Breast epithelium (tissue), 4 donors: ENCODE measurements at places on chromosomes 2 and 18. TPM values are rescaled to one million over a fixed set of nuclear protein-coding genes. Genes with fewer than 3 reads are reported as not detected.

DNA sequence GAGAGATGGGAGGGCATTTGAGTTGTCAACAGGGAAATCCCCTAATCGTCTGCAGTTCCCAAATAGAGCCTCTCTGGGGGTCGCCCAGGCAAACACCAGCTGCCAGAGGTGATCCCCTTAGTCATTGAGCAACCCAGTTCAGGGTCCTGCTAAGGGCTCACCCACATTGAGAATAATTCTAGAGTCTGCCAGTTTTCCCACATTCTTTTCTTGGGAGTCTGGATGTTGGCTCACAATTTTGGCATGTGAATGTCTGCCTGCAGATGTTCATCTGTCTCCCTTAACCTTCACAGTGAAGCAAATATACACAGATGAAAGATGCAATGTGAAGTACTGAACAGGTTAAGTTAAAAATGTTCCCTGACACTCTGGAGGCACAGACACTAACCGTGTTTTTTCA is 11.4 kb upstream of the SMIM21 start:
- H3K27me3 ChIP-seq, result no peaks in the 10 kb centered on the region
- no peak overlapping the region for H3K4me3 ChIP-seq
- no peaks in the 10 kb centered on the region for H3K4me1 ChIP-seq
- H3K27ac ChIP-seq, result no peak overlapping the region
- no peak for DNase-seq

- H3K27ac ChIP-seq, result no peak overlapping the region
- H3K4me3 ChIP-seq, result no peak overlapping the region
- no peaks in the 10 kb centered on the region for H3K27me3 ChIP-seq
- no peaks in the 10 kb centered on the region for H3K36me3 ChIP-seq
- DNase-seq, result no peak
- H3K4me1 ChIP-seq, result no peaks in the 10 kb centered on the region
Measured at GRCh38 chr2:231684314-231685223, 23.8 kb upstream of the PTMA start.

GRCh38 chr2:172698041-172698863 is 37.4 kb upstream of the RAPGEF4 start:
- no peak for DNase-seq
- H3K27ac ChIP-seq, result no peak overlapping the region
- no peak overlapping the region for H3K4me3 ChIP-seq
- H3K27me3 ChIP-seq, result no peaks in the 10 kb centered on the region
- H3K4me1 ChIP-seq, result no peaks in the 10 kb centered on the region
- H3K36me3 ChIP-seq, result no peaks in the 10 kb centered on the region

- peak overlapping the region; percentile 94 for H3K27ac ChIP-seq
- H3K27me3 ChIP-seq, result no peaks in the 10 kb centered on the region
- peak overlapping the region; percentile 29 for H3K4me3 ChIP-seq
Measured at GRCh38 chr2:20212871-20213503, 11.9 kb downstream of the SDC1 start.

GRCh38 chr2:237221443-237221842 is 135.8 kb downstream of the COPS8 start:
- no peak for DNase-seq
- H3K36me3 ChIP-seq, result no peaks in the 10 kb centered on the region
- H3K4me3 ChIP-seq, result no peak overlapping the region
- H3K4me1 ChIP-seq, result peaks cover 15% of the 10 kb centered on the region
- no peaks in the 10 kb centered on the region for H3K27me3 ChIP-seq

- no peaks in the 10 kb centered on the region for H3K4me1 ChIP-seq
- no peak for DNase-seq
- H3K36me3 ChIP-seq, result no peaks in the 10 kb centered on the region
- H3K27ac ChIP-seq, result no peak overlapping the region
- no peak overlapping the region for H3K4me3 ChIP-seq
Measured at GRCh38 chr18:11268741-11269233, 119.4 kb upstream of the PIEZO2 start.

- H3K27ac ChIP-seq, result no peak overlapping the region
- H3K4me1 ChIP-seq, result no peaks in the 10 kb centered on the region
- DNase-seq, result no peak
- no peaks in the 10 kb centered on the region for H3K27me3 ChIP-seq
- H3K36me3 ChIP-seq, result no peaks in the 10 kb centered on the region
- H3K4me3 ChIP-seq, result no peak overlapping the region
Measured at GRCh38 chr2:144490857-144491256, 29.1 kb downstream of the ZEB2 start.

- H3K36me3 ChIP-seq, result no peaks in the 10 kb centered on the region
- peak; percentile 81 for DNase-seq
- peak overlapping the region; percentile 87 for H3K27ac ChIP-seq
- H3K27me3 ChIP-seq, result no peaks in the 10 kb centered on the region
- H3K4me3 ChIP-seq, result peak overlapping the region; percentile 61
Measured at GRCh38 chr2:231482806-231483391, 18.6 kb upstream of the NCL start.

DNAJC5G gene
- total RNA-seq, result not detected

DNA sequence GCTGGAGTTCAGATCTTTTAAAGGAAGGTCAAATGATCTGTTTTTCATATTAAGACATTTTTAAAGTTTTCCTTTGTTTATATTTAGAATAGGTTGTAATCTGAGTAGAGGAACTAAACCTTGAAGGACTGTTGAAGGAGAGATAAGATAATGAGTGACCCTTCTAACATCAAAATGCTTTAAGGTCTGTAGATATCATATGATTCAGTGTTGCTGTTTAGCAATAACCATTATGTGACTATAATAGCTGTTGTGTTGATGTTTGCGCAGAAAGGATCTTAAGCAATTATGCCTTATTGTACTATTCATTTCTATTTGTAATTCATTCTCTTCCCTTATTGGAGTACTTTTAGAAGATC is 60.0 kb downstream of the SLC16A14 start:
- no peak overlapping the region for H3K4me3 ChIP-seq
- H3K27ac ChIP-seq, result no peak overlapping the region
- H3K27me3 ChIP-seq, result no peaks in the 10 kb centered on the region
- DNase-seq, result no peak
- no peaks in the 10 kb centered on the region for H3K36me3 ChIP-seq

CCDC102B gene
- total RNA-seq, result 9.1 TPM

GRCh38 chr2:47422016-47422415 is 19.1 kb downstream of the MSH2 start:
- H3K27ac ChIP-seq, result no peak overlapping the region
- DNase-seq, result no peak
- H3K4me3 ChIP-seq, result no peak overlapping the region
- no peaks in the 10 kb centered on the region for H3K36me3 ChIP-seq

GRCh38 chr18:62842898-62843297 is 127.6 kb downstream of the PHLPP1 start:
- DNase-seq, result no peak
- H3K27me3 ChIP-seq, result no peaks in the 10 kb centered on the region
- no peak overlapping the region for H3K4me3 ChIP-seq
- H3K27ac ChIP-seq, result no peak overlapping the region

GRCh38 chr2:125033871-125034270 is 1008.8 kb downstream of the CNTNAP5 start:
- H3K4me1 ChIP-seq, result no peaks in the 10 kb centered on the region
- DNase-seq, result no peak
- H3K27me3 ChIP-seq, result no peaks in the 10 kb centered on the region
- H3K27ac ChIP-seq, result no peak overlapping the region
- H3K36me3 ChIP-seq, result no peaks in the 10 kb centered on the region

- H3K4me3 ChIP-seq, result no peak overlapping the region
- no peaks in the 10 kb centered on the region for H3K4me1 ChIP-seq
- no peaks in the 10 kb centered on the region for H3K36me3 ChIP-seq
- peak; percentile 5 for DNase-seq
- no peaks in the 10 kb centered on the region for H3K27me3 ChIP-seq
- no peak overlapping the region for H3K27ac ChIP-seq
Measured at GRCh38 chr2:8424997-8425900, 256.6 kb upstream of the ID2 start.

UGT1A4 gene
- total RNA-seq, result not detected

DNA sequence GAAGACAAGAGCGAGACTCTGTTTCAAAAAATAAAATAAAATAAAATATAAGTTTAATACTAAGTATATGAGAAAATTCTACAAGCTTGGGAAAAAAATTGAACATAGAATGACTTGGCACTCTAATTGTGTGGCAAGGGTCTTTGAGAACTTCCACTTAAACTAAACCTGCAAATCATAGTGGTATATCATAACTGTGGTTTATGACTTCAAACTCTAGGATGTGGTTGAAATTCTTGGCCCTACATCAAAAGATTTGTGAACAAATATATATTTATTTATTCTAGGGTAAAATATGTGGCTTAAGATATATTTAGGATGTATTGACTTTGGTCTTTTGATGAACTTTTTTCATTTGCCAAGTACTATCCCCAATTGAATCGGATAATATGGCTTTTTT is 3.1 kb upstream of the FAM171B start:
- H3K4me1 ChIP-seq, result no peaks in the 10 kb centered on the region
- no peak overlapping the region for H3K4me3 ChIP-seq
- H3K27me3 ChIP-seq, result no peaks in the 10 kb centered on the region
- H3K27ac ChIP-seq, result no peak overlapping the region

ZSWIM2 gene
- total RNA-seq, result 0.32 TPM

GRCh38 chr2:169683425-169684134 is 10.6 kb downstream of the CFAP210 start:
- no peaks in the 10 kb centered on the region for H3K27me3 ChIP-seq
- H3K27ac ChIP-seq, result no peak overlapping the region
- no peaks in the 10 kb centered on the region for H3K36me3 ChIP-seq
- H3K4me3 ChIP-seq, result no peak overlapping the region

GRCh38 chr2:195756218-195756942 is 99.4 kb downstream of the SLC39A10 start:
- H3K27ac ChIP-seq, result no peak overlapping the region
- H3K4me3 ChIP-seq, result no peak overlapping the region
- no peak for DNase-seq
- no peaks in the 10 kb centered on the region for H3K27me3 ChIP-seq
- H3K36me3 ChIP-seq, result no peaks in the 10 kb centered on the region

DNA sequence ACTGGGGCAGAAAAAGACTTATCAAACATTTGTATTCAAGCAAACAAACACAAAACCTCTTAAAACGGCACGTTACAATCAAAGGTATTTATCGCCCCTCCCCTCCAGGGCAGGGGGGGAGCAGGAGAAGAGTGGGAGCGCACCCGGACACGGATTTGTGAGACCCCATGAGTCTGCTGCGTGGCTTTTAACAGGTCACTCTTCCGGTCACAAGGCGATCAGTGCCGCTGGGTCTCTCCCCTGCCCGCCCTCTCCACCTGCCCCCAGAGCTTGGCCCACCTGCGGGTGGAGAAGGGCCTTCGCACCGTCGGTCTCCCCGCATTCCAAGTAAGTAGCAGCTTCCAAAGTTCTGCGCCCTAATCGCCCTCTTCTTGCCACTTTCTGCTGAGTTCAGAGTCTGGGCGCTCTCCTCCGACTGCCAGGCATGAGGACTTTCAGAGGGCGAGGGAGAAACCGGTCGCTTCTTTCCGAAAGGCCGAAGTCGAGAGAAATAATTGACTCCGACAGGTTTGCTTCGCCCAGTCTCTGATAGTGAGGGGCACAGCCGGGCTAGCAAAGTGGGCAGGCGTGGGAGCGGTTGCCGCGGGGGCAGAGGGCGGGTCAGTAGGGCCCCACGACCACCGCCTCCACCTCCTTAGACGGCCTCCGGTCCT is 800 bp downstream of the RPRM start:
- H3K27ac ChIP-seq, result no peak overlapping the region
- H3K4me1 ChIP-seq, result no peaks in the 10 kb centered on the region
- H3K4me3 ChIP-seq, result peak overlapping the region; percentile 77
- DNase-seq, result no peak
- H3K36me3 ChIP-seq, result no peaks in the 10 kb centered on the region

- no peaks in the 10 kb centered on the region for H3K36me3 ChIP-seq
- H3K4me3 ChIP-seq, result no peak overlapping the region
- H3K27ac ChIP-seq, result peak overlapping the region; percentile 74
- H3K4me1 ChIP-seq, result no peaks in the 10 kb centered on the region
Measured at GRCh38 chr18:50159654-50160046, 35.3 kb downstream of the MYO5B start.

DNA sequence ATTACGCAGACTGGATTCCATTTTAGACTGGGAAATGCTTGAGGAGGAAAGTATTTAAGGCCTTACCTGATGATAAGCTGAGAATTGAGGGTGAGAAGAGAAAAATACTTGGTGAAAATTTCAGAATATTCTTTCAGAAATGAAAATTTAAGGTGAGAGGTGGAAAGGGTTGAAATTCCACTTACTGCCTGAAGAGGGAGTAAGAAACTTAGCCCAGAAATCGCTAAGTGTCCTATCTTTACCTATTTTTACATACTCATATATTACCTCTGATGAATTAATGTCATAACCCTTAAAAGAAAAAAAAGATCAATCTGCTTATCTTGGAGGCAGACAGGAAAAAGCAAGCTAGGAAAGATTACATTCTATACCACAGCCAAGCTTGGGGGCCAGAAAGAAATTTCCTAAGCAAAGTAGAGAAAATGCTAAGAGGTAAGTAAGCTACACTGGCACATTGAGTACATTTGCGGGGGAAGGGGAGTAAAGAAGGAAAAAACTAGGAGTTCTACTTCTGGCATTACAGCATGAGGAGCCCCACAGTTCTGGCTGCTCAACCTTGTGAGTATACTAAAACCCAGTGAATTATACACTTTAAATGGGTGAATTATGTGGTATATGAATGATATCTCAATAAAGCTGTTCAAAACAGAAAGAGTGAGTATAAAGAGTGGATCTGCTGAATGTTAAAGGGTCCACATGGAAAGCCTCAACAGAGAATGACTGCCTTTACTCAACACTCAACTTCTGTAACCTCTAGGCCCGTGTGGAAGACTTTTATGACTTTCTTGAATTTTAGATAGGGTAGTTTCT is 33.8 kb downstream of the SMC6 start:
- H3K4me1 ChIP-seq, result no peaks in the 10 kb centered on the region
- no peak overlapping the region for H3K27ac ChIP-seq
- no peaks in the 10 kb centered on the region for H3K27me3 ChIP-seq
- no peak overlapping the region for H3K4me3 ChIP-seq

- peak within 1 kb of the TSS; percentile 94 for H3K4me3 ChIP-seq
- no peaks in the 10 kb centered on the region for H3K4me1 ChIP-seq
- H3K27me3 ChIP-seq, result no peaks in the 10 kb centered on the region
- no peaks in the 10 kb centered on the region for H3K36me3 ChIP-seq
- peak; percentile 71 for DNase-seq
- H3K27ac ChIP-seq, result peak within 1 kb of the TSS; percentile 99
Measured at GRCh38 chr2:102141970-102142828, at the start of gene IL1R1. TSS of gene IL1R1 (plus strand) at chr2:102142746. CDS start at chr2:102157725, 14,979 bp downstream.

DNA sequence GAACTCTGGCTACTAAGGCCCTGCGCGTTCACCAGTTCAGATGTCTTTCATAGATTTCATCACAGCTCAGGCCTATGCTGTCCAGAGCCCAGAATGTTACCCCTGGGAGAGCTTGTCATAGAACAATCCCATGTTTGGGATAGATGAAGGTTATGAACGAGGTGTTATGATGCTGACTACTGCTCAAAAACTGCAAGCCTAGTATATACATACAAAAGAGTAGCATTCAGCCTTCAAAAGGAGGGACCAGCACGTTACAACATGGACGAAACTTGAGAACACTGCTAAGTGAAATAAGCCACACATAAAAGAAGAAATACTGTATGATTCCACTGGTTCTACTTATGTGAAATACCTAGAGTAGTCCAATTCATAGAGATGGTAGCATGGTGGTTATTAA is 401.9 kb downstream of the NBAS start:
- no peak overlapping the region for H3K27ac ChIP-seq
- H3K36me3 ChIP-seq, result no peaks in the 10 kb centered on the region
- DNase-seq, result no peak
